ENCODE measurements at places on chromosomes 12 and 14. TPM values are rescaled to one million over a fixed set of nuclear protein-coding genes. Genes with fewer than 3 reads are reported as not detected.

Gene PFKM
- 111 TPM for polyA plus RNA-seq

Gene RBM19
- 24.5 TPM for polyA plus RNA-seq

- no peak for DNase-seq
Observed at GRCh38 chr14:27061299-27061698, 463.5 kb upstream of the NOVA1 start.

Gene GPX2
- 0.22 TPM for polyA plus RNA-seq

- no peak for DNase-seq
Observed at GRCh38 chr14:103028161-103028767, 29.1 kb downstream of the CDC42BPB start.

- DNase-seq = no peak
Observed at GRCh38 chr12:102480406-102480805, at the start of gene IGF1. Gene IGF1, minus strand, starts transcription at chr12:102480563. Its CDS starts 182 bp downstream, at chr12:102480381.

DNA sequence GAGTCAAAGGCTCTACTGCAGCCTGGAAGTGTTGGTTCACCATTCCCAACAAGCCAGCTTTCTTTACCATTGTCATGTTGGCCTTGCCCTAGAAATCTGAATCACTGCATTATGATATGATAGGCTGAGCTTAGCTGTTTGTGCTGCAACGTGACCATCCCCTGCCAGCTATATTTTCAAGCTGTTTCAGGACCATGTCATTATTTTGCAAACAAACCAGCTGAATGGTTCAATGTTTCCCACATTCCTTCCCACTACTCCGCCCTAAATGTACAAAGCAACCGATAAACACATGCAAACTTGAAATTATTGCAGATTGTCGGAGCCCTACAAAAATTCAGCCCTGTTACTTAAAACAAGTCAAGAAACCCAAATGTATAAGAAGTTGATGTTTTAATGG is 136.1 kb downstream of the KICS2 start:
- no peak for DNase-seq

Gene GLT1D1
- 2.2 TPM for polyA plus RNA-seq

- no peak for DNase-seq
Observed at GRCh38 chr14:37901978-37902377, 305.7 kb upstream of the SSTR1 start.

DNA sequence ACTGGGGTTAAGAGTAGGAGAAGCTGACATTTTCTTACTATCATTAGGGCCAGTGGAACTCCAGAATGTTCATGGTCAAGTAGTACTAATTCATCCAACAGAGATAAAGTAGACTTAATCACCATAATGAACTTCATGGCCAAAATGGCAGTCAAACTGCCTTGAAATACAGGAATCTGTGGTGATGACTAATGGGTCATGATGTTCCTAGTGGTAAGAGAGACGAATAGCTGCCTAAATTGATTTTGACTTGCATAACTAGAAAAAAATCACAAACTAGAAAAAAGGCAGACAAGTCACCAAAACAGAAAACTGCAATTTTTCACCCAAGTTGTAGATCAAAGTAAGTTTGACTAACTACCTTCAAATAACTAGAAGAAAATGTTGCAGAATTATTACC is 138.5 kb downstream of the MGAT4C start:
- DNase-seq = no peak

DNA sequence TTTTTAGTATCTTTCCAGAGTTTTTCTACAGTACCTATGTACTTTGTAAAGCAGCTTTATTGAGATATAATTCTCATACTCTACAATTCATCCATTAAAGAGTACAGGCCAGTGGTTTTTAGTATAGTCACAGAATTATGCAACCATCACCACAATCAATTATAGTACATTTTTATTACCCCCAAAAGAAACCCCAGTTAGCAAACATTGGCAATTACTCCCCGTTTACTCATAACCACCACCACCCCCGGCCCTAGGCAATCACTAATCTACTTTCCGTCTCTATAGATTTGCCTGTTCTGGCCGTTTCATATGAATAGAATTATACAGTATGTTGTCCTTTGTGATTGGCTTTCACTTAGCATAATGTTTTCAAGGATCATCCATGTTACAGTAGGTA is 119.8 kb downstream of the KICS2 start:
- no peak for DNase-seq

All from right renal cortex interstitium (tissue), 3 donors.